ENCODE measurements at places on chromosomes 7 and 10.

- no peak for DNase-seq
Observed at GRCh38 chr10:44028384-44029137, 356.3 kb downstream of the CXCL12 start.

GRCh38 chr10:124130198-124130900 is 37.0 kb upstream of the CHST15 start:
- no peak for DNase-seq

DNA sequence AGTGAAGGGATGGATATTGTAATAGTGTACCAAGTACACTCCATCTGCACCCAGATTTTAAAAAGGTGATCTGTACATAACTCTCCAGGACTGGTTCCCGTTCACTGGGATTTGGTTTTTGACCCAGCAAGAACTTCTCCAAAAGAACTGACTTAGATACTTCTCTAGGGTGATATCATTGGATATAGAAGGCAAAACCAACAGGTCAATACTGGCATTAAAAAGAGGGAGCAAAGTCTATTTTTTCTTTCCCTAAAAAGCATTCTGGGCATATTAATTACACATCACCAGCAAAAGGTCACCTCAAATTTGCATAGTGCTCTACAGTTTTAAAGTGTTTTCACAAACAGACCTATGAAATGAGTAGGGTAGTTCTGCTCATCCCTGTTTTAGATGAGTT is 3.5 kb downstream of the MYPN start:
- no peak for DNase-seq

- no peak for DNase-seq
Observed at GRCh38 chr7:72298091-72298490, 114.0 kb downstream of the CALN1 start.

DNA sequence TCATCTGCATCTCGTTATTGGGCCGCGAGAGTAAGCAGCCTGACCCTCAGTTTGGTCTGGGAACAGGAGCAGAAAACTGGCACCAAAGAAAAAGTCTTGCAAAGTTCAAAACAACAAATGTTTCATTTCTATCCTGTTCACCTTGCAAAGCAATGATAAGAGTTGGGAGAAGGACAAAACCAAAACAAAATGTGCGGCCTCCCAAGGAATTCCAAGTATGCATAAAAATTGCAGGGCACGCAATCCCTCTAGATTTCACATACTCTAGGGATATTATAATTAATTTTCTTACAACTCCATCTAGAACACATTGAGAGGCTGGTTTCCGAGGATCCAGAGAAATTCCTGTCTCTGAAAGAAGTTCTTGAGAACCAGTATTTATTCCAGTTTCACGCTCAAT is 20.1 kb downstream of the CHUK start:
- DNase-seq, result no peak

Measured in activated CD4-positive, alpha-beta T cell treated with anti-CD3 and anti-CD28 coated beads, Interleukin-2, amount 50 U/mL, for 16 hours (primary cell).